Stimulated activated CD4-positive, alpha-beta T cell treated with anti-CD3 and anti-CD28 coated beads, Interleukin-15, amount 100 ng/mL, for 48 hours (primary cell): ENCODE measurements at places on chromosomes 7 and 10.

GRCh38 chr7:43163885-43164284 is 51.4 kb downstream of the HECW1 start:
- DNase-seq = no peak

DNA sequence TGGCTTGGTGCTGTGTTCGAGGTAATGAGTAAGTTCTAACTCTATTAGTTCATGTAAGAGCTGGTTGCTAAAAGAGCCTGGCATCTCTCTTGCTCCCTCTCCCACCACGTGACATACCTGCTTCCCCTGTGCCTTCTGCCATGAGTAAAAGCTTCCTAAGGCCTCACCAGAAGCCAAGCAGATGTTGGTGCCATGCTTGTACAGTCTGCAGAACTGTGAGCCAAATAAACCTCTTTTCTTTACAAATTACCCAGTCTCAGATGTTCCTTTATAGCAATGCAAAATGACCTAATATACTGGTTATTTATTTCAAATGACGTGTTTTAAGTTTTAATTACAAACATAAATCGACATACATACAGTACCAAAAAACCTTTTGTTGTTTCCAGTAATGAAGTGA is 101.7 kb upstream of the DNAJC1 start:
- no peak for DNase-seq

- no peak for DNase-seq
These were observed 19.7 kb downstream of the CLRN3 start for GRCh38 chr10:127872871-127873600.

GRCh38 chr10:91289305-91289704 is 68.8 kb downstream of the PCGF5 start:
- DNase-seq = no peak

DNA sequence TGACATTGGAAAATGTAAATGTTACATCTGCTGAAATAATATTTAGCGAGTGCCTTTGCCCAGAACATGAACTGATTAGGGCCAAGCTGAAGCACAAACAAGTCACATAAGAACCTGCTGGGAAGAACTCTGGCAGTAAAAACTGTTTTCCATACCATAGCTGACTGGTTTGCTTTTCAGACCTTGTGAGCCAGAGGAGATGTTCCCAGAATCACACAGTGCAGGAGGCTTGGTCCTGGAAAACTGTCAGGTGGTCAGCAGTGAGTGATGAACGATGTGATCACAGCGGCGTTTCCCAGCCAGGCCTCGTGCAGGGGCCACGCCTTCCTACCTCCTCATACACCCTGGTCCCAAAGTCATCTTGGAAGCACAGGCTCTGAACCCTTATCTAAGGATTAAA is 164.2 kb upstream of the EEPD1 start:
- DNase-seq = no peak

- DNase-seq = no peak
These were observed 967 bp downstream of the ELFN1 start for GRCh38 chr7:1670894-1671593.

GRCh38 chr7:104848138-104848990 is 165.6 kb upstream of the KMT2E start:
- peak; percentile 33 for DNase-seq

DNA sequence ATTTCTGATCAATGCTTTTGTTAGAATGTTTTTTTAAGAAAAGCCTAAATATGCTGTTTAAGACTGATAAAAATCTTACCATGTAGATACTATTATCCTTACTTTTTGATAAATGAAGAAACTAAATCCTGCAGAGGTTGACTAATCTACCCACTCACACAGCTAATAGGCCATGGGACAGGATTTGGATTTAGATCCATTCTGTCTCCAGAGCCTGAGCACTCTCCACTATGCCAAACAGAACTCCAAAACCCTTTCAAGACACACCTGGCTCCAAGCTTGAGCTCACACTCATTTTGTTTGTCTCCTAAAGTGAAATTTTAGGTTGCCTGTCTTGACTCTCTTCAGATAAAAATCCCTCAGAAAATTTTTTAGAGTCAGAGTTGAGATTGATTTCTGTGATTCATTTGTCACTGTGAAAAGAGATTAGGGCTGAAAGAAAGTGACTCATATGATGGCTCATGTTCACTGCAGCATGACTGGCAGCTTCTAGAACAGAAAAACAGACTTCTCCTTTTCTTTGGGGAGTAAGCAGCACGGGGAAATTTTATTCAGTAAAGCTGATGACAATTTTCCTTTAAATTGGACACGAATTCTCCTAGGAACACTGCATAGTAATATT is 132.3 kb upstream of the POT1 start:
- no peak for DNase-seq

DNA sequence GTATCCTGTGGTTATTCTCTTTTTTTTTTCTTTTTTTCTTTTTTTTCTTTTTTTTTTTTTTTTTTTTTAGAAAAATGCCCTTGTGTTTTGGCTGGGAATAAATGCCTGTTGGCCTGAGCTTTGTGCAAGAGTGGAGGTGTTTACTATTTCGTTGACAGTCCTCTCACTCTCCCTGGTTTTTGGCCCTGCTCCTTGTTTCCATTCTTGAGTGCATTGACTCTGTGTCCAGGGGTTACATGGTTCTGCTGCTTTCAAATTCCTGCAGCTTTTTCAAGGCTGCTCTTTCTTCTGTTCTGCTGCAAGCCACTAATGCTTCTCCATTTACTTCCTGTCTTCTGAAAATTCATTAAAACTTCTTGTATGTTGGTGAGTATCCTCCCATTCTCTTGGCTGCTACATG is 59.7 kb upstream of the TBX20 start:
- no peak for DNase-seq

DNA sequence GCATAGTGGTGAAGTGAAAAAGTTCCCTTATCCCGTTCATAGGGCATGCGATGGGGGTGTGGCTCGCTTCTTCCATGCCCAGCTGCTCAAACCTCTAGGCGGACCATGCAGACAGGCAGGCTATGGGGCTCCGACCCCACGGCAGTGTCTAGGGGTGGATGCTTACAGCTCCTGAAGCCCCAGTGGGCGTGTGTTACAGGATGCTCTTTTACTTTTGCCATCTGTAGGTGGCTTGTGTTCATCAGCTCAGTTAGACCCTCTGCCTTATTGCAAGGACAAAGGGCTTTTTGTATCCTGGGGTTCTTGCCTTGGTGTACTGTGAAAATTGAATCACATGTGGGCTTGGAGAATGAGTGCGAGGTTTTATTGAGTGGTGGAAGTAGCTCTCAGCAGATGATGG is at the start of gene MYL10:
MYL10 (minus strand) TSS at position 126 of the 400 bp plus-strand sequence. CDS start 178 bp downstream, outside the sequence.
- DNase-seq = no peak

DNA sequence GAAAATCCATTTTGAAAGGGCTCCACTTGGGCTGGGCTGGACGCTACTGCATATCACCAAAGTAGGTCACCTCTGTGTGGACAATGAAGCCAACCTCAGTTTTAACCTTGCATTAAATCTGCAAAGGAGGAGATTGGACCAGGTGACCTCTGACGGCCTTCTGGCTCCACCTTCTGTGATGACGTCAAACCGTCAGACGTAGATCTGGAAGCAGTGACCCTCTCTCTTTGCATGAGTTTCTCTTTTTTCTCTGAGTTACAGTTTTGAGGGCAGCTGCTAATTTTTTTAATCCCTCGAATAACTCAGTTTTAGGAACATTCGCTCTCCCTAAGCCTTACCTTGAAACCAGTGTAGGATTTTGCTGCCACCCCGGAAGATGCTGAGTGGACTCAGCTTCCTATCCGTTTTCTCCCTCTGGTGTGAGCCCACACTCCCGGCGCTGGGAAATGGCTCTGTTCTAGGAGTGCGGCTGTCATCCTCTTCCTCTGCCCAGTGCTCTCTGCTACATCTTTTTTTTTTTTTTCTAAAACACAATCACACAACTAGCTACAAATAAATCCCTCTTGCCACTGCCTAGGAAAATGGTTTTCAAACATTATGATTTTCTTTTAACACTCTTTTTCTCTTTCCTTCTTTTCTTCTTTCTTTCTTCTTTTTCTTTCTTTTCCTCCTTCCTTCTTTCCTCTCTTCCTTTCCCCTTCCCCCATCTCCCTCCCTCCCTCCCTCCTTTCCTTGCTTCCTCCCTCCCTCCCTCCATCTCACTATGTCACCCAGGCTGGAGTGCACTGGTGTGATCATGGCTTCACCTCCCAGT is 27.7 kb upstream of the NMT2 start:
- DNase-seq = no peak
